Activated CD4-positive, CD25-positive, alpha-beta regulatory T cell treated with anti-CD3 and anti-CD28 coated beads, Interleukin-2, amount 50 U/mL, for 16 hours (primary cell): ENCODE measurements at places on chromosomes 12 and 14.

DNA sequence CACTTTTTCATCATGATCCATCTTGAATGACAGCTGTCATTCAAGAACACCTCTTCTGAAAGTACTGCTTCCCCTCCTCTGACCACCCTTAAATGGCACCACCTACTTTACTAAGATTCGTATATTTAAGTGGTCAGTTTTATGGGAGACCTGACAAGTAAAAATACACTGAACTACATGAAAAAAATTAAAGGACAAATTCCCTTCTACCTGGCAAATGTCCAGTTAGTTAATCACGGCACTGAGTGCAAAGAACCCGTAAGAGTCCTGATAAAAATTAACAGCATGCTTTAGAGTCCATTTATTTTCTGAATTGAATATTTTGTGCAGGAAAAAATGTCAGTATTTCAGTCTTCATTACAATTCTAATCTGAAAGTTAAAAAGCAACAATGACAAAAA is 48.7 kb downstream of the SETD3 start:
- DNase-seq, result no peak

DNA sequence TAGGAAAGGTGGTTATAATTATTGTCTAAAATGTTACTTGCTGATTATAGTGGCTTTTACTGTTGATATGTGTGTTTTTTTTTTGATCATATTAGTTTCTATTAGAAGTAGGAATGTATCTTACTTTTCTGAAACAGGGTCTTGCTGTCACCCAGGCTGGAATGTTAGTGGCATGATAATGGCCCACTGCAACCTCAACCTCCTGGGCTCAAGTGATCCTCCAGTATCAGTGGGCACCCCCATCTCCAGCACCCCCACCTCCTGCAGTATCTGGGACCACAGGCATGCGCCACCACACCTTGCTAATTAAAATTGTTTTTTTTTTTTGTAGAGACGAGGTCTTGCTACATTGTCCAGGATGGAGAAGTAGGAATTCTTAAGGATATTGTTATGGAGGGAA is 11.3 kb downstream of the ATF1 start:
- DNase-seq, result no peak

GRCh38 chr14:104392001-104392395 is 187.6 kb upstream of the C14orf180 start:
- DNase-seq, result no peak

- no peak for DNase-seq
Observed at GRCh38 chr12:112762753-112763152, 28.8 kb upstream of the RPH3A start.

DNA sequence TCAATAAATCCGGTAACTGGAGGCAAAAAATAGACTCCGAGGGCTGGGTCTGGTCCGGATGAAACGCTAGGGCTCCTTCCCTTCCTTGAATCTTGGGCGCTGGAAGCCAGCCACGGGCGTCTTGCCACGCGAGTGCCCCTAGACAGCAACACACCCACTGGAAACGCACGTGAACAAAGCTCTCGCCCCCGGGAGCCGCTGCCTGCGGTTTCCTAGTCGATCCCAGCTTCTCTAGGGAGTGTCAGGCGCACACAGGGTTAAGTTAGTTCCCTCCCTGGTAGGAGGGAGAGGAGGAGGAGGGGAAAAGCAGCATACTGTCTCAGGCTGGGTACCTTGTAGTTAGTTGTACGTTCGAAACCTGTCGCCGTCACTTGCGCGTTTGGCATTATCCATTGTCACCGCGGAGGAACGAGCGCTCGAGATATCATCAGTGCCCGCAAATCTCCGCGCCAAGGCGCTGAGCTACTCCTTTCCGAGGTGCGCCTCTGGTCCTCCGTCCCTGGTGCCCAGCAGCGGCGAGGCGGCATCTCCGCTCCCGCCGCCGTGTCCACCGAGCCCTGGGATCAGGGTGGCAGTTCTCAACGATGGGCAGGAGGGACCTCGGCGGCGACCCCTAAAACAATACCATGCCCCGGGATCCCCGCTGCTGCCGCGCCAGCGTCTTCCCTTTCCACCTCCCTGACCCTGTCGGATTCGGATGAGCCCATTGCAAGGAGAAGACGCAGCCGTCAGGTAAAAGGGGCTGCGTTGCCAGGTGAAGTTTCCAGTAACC is at the start of gene FLRT2:
Gene FLRT2 (plus strand): TSS at position 342 of the 772 bp plus-strand sequence. CDS start 91,371 bp downstream, outside the sequence.
- no peak for DNase-seq

DNA sequence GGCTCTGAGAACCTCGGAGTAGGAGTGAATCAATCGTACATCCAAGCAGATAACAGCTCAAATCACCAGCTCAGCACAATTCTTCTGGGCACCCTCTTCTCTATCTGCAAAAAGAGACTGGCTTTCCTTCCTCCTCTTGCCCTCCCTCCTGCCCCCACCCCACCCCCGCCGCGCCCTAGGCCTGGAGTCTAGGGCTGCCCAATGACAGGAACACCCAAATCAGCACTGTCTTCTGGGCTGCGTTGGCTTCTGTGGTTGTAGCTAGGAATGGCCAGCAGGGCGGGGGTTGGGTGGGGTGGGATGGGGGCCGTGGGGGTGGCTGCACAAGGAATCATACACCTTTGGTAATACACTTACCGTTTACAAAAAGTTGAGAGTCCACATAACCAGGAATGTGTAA is 28.0 kb upstream of the TMCC3 start:
- DNase-seq, result no peak

GRCh38 chr12:81992461-81992860 is 233.3 kb upstream of the PPFIA2 start:
- no peak for DNase-seq

DNA sequence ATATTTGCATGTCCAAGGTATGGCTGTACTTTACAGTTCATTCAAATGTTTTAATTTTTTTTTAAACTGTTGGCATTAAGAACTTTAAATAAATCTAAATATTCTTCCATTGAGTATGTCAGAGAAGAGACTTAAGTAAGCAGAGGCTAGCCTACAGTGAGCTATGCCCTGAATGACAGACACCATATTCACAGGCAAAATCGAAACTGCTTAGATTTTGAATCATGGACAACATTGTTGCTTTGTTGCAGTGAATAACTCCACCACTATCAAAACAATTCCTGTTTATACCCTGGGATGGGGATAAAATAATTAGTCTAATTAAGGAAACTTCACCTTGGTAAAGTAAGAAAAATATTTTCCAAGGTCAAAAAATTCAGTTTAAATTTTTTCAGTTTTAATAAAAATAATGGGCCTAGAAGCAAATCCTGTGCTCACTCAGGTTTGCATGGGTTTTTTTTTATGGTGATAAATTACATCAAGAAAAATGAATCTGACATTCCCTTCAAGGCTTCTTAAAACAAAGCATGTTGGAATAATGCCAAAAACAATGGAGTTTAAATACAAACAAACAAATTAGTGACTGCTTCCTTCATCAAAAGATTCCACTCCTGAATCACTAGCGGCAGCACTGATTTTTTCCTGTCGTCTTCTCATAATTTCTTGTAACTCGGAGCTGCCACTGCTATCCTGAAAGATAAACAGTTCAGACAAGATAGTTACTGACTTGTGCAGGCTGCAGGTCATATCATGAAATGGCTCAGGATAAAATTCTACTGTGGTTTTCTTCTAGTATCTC is 168.2 kb downstream of the EPS8 start:
- DNase-seq, result no peak

- DNase-seq, result no peak
Observed at GRCh38 chr14:94005324-94006073, 8.4 kb downstream of the CCDC197 start.

- no peak for DNase-seq
Observed at GRCh38 chr12:3304436-3305165, 186.4 kb upstream of the PRMT8 start.

GRCh38 chr12:93179792-93180191 is 197.9 kb upstream of the NUDT4 start:
- no peak for DNase-seq

- no peak for DNase-seq
Observed at GRCh38 chr12:106602076-106602475, 19.3 kb downstream of the RFX4 start.
